ENCODE measurements at places on chromosomes 11 and 22.

- no peak for DNase-seq
These were observed 2.9 kb downstream of the PIK3IP1 start for GRCh38 chr22:31289344-31289743.

DNA sequence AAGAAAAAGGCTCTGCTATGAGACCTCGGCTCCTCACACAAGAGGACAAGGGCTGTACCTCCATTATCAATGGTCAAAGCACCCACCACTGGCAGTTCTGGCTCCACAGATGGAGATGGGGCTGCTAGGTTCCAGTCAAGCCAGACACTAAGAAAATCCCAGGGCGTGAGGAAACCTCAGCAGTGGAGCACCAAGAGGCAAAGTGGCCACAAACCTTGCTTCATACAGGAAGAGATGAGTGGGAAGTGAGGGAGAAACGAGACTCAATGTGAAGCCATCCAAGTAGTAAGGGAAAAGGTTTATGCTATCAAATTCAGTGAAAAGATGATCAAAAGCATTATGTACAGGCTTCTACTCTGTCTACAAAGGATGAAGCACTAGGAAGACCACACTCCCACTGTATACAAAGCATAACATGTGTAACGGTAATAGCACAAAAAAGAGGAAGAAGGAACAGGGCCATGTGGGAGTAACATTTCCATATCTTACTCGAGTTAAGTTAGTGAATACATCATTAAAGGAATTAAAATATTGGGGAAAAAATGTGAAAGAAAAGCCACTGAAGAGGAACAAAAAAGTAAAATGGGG is 27.0 kb downstream of the POLDIP3 start:
- DNase-seq, result no peak

DNA sequence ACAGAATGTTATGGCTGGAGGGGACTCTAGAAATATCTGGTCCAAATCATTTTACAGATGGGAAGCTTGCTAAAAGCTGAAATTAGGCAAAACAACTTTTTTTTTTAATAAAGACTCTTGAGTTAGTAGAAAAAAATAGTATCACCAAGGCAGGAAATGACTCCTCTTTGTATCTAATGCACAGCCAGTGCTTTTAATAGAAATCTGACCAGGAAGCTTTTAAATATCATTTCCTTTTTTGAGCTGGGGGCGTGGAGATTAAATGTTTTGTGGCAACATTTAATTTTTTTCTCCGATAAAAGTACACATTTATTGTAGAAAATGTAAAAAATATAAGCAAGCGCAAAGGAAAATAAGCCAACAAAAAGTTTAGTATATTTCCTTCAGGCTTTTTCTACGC is 22.5 kb downstream of the TRAF6 start:
- no peak for DNase-seq

- no peak for DNase-seq
These were observed 51.9 kb downstream of the LDLRAD3 start for GRCh38 chr11:35995681-35996271.
